ENCODE measurements at places on chromosomes 4 and X.

DNA sequence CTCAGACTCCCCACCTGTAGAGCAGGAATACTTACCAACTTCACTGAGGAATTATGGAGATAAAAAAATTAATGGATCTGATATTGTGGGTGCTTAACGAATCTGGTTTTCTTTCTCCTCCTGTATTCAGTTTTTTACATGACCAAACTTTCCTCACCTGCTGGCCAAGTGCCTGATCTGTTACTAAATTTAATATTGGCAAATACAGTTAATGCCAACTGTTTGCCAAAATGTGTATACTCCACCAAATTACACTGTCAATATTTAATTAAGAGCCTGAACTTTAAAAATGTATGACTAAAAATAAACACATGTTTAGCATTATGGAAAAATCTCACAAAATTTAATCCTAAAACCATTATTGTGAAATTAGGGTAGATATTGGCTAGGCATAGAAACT lies 3.3 kb downstream of the PGRMC2 start:
- DNase-seq, result no peak

DNA sequence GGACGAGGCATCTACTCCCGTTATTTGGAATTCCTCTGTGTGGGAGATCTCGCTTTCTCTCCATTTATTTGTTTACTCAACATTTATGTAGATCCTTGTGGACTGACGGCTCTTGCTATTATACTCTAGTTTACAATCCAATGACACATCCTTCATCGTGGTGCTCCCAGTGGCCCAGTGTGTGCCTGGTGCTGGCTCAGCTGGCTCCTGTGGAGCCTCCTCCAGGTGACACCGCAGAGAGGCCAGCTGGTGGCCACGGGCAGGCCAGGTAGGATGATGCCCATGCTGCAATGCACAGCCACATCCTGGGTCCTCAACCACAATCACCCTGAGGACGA lies 84.0 kb upstream of the AFAP1 start:
- DNase-seq, result no peak

DNA sequence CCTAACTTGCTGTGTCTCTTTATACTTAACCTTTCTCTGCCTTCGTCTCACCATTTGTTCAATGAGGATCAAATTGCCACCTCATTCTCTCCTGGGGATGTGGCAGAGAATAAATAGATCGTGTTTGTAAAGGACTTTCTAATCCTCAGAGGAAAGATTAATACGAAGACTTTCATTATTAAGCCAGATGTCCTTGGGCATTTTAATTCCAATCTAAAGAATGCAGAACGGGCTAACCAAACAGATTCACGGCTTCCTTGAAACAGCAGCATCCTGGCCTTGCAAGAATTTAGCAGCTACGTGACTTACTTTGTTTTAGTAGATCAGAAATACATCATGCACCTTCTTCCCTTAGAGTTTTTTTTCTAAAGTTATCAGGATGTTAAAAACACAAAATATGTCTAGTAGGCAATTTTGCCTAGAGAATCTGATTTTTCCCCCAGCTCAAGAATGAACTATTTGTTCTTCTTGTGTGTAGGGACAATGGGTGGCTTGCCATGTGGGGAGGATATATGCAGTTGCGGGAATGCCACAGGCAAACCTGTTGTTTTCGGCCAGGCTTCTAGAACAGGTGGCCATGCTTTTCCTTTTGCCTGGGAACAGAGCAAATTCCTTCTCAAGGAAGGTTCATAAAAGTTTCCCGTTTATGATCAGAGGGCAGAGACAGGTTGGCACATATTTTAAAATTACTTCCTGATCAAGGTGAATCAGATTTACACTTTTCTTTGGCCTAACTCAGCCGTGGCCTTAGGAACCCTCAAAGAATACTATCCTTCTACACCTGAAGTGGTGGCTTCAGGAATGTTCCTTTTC lies 3.0 kb downstream of the MID1 start:
- no peak for DNase-seq

- no peak for DNase-seq
These were observed 5.2 kb upstream of the PPP2R3B start for GRCh38 chrX:391717-392574.

- no peak for DNase-seq
These were observed 59.0 kb upstream of the C1QTNF7 start for GRCh38 chr4:15368856-15369255.

DNA sequence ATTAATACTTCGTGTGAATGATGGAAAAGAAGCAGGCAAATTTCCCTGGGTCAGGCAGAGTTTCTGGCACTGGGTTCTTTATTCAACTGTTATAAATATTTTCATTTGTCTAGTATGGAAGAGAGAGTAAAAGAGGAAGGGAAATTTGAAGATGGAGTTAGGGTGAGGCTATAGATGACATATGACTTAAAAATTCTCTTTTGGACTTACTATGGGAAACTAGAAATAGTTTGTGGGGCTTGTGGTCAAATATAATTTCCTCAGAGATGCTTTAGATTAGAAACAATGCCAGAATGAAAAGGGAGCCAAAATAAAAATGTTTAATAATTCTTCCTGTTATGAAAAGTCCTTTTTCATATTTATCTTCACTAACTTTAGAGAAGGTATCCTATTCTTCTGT lies 103.2 kb downstream of the GC start:
- no peak for DNase-seq

DNA sequence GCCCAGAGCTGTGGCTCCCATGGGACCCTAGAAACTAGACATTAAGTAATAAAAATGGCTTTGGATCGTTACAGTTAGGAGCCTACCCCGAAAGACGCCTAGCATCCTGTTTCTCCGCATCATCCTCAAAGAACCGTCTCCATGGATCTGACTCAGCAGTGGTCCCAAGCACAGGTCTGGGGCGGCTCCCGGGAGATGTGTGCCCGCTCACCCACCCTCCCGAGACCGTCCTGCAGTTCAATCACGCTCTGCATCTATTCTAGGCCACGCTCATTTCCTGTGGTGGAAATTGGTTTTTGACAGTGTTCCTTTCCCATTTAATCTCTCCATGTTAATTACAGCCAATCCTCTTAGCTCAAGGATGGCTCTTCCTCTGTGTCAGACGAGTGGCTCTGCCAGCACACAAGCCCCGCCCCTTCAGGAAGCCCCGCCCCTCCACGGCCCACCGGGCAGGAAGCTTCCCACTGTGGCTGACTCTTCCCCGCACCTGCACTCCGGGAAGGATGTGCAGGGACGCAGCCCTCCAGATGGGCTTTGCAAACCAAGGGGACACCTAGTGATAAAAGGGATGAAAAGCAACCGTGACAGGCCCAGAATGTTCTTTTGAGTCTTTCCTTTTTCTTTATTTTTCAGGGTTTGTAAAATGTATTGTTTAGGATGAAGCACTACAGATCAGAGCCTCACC lies 34.5 kb upstream of the HELT start:
- DNase-seq, result peak; percentile 27

DNA sequence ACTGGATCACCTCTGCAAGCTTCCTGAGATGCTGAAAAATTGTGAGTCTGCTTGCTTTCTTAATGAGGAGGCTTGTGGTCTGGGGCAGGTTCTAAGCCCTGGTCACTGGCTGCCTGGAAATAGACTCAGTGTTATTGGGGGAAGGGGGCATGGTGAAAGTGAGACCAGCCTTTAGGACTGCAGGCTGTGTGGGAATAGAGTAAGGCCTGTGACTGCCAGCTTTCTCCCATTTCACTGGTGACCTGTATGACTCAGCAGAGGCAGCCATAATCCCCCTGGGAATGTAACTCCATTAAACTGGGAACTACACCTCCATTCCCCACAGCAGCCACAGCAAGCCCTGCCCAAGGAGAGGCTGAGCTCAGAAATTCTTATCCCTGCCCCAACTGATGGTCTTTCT lies 55.9 kb upstream of the IL15 start:
- no peak for DNase-seq

- DNase-seq, result no peak
These were observed 3.4 kb downstream of the WFS1 start for GRCh38 chr4:6272863-6273660.

DNA sequence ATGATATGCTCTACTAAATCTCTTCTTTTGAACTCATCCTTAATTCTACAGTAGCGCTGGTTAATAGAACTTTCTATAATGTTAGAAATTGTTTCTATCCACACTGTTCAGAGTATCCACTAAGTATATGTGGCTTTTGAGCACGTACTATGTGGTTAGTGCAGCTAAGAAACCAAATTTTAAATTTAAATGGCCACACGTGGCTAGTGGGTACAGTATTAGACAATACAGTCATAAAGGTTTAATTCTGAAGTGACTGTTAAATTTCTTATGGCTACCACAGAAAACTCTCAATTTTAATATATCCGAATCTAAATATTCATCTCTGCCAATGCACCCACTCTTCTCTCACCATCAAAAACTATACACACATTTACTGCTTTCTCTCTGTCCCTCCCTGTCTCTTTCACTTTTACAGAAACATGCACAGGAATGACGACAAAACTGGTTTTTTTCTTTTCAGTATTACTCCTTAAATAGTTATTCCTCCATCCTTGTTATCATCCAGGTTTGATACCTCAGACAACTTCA lies 583.9 kb downstream of the KCTD8 start:
- no peak for DNase-seq
